Left kidney (tissue), 8 donors: ENCODE measurements at places on chromosomes 7 and 10. TPM values are rescaled to one million over a fixed set of nuclear protein-coding genes. Genes with fewer than 3 reads are reported as not detected.

NPM3 gene
- polyA plus RNA-seq = 49.1 TPM

DNA sequence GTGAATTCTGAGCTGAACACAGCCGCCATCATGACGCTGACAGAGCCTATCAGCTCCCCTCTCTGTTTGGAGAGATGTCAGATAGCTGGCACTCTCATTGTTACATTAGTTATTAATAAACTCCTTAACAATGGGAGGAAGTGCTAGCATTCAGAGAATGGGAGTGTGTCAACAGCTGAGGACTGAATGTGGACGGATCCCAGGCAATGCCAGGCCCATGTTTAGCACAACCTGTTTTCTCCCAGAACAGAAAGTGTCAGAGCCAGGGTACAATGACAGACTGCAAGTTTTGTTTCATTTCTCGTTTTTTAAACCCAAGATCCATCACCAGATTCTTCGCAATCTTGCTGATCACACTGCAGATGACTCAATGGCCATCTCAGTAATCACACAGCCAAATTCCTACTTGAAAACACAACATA, 99.6 kb downstream of the PRPF18 start:
- no peak for DNase-seq

OR6V1 gene
- polyA plus RNA-seq = not detected

NRCAM gene
- 27.3 TPM for polyA plus RNA-seq

C7orf57 gene
- 0.95 TPM for polyA plus RNA-seq

DNA sequence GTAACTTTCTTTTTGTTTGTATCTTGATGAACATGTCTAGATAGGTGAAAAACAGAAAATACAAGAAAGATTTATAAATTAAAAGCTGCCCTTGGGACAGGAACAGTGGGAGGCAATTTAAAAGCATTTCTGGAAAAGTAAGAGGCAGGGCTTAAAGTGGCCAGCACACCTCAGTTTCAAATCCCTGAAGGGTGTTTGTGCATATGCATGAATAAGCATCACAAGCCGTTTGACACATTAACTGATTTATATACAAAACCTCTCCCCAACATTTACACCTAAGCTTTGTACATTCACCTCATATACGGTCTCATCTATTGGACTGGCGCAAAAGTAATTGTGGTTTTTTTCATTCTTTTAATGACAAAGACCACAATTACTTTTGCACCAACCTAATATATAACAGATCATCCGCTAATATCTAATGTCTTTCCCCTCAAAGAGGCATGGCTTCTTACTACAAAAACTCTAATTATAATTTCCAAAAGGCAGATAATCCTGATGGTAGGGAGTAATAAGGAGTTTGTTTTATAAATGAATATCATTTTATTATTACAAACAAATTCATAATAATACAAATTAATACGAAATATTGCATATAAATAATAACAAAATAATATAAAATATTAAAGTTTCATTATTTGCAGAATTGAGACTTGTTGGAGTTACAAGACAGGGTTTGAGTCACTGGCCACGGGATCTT, 48.3 kb downstream of the LRGUK start:
- DNase-seq = no peak

IGFBP3 gene
- 62.6 TPM for polyA plus RNA-seq

- DNase-seq = no peak
These were observed 37.8 kb downstream of the MTPN start for GRCh38 chr7:135939261-135939812.

GRCh38 chr7:22364900-22365299, 7.9 kb upstream of the RAPGEF5 start:
- DNase-seq = no peak

DNA sequence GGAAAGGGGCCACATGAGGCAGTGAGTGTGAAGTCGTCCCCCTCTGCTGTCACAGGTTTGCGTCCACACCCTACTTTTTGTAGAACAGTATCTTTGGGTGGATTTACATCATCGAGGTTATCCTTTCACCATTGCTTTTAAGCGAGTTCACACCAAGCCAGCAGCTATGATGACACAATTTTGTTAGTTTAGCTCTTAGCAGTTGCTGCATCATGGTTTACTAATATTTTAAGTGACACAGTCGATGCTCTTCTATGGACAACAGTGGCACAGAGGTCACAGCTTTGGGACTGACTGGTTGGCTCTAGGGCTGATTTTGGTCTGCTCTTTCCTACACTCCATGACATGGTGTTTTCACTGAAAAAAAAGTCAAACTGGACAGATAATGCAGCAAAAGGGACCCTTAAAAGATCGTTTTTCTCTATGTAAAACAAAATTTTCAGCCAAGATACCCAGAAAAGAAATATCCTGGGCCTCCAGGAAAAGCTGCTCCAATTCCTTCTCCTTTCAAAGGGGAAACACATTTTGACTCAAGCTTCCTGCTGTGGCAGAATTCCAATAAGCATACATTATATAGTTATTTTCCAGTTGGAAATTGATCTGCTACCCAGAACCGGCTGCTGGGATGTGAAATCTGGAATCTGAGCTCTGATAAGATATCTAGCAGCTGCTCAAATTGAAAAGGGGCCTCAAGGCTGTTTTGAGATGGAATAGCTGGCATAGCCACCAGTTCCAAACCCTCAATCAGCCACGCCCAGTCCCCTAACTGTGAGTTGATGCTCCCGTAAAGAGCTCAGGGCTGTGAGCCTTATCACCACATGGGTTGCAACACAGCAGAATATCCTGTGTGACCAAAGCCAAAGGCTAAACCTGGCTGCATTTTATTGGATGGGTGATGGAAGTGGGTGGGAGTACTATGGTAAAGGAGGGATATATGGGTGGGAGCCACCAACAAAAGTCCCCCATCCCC, 114.2 kb downstream of the SMURF1 start:
- DNase-seq = no peak

DNA sequence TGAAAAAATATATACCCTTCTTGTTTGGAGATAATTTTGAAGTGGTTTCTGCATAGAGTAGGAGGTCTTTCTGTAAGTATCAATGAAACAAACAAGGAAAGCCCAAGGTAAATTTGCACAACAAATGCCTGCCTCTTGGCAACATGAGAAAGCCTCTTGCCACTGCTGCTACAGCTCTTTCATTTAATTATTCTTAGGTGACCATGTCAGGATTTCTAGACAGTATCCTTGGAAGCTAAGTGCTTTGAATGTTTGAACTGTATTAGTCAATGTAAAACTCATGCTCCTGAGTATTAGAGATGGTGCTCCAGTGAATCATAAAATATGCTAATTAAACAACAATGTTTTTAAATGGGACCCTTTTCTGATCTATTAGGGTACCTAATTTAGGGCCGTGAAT, 81.2 kb upstream of the ITGB1 start:
- DNase-seq = no peak

DNA sequence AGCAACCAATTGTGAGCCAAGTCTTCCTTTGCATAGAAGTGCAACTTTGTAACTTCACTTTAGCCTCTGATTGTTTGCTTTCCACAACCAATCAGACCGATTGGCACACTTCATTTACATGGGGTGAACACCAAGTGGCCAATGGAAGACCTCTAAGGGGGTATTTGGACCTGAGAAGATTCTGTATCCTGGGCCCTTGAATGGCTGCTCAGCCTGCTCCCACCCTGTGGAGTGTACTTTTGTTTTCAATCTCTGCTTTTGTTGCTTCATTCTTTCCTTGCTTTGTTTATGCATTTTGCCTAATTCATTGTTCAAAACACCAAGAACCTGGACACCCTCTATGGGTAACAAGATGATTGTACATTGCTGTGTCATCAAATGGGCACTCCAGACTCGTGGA, 385.7 kb upstream of the NRP1 start:
- no peak for DNase-seq

GRCh38 chr10:5540891-5541290, 16.1 kb downstream of the CALML3 start:
- DNase-seq = no peak

DNA sequence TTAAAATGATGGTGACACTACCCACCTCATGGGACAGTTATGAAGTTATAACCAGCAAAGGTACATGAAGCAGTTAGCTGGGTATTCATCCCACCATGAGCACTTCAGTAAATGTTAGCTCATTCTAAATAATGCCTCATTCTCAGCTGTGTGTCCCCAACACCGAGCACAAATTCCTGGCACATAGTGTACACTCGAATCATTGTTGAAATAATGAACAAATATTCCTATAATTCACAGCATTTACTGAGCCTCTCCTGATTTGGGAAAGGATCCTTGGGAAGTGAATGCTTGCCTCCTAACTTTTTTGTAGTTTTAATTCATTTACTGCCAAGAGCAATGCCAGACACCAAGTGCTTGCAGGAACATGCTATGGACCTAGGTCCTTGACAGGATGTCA, 235.2 kb downstream of the DGKI start:
- no peak for DNase-seq

WIPF3 gene
- 5.9 TPM for polyA plus RNA-seq

GPER1 gene
- polyA plus RNA-seq = 5.5 TPM

DNA sequence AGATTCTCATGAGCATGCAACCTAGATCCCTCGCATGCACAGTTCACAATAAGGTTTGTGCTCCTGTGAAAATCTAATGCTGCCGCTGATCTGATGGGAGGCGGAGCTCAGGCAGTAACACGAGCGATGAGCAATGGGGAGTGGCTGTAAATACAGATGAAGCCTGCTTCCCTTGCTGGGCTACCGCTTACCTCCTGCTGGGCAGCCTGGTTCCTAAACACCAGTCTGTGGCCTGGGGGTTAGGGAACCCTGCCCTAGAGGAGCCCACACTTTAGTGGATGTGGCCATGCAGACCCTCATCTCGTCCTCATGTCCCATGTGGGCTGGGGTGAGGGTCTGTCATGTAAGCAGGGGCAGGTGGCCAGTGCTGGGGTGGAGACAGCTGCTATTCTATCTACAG, 417.6 kb downstream of the GLRX3 start:
- no peak for DNase-seq

DNA sequence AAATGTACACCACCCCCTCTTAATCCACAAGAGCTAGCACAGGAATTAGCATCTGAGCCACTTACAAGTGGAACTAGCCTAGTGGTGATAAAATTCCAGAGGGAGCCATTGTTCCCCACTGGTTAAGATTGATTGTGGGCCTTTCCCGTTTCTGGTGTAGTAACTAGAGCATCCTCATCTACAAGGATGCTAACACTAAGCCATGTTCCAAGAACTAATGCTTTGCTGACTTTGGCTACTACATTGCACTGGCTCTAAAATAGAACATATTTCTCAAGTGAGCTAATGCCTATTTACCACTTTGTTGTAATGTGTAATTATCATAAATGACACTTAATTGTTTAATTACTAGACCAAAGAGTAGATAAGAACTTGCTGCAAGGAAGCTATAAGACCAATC, 143.7 kb downstream of the FZD1 start:
- DNase-seq = no peak

DNA sequence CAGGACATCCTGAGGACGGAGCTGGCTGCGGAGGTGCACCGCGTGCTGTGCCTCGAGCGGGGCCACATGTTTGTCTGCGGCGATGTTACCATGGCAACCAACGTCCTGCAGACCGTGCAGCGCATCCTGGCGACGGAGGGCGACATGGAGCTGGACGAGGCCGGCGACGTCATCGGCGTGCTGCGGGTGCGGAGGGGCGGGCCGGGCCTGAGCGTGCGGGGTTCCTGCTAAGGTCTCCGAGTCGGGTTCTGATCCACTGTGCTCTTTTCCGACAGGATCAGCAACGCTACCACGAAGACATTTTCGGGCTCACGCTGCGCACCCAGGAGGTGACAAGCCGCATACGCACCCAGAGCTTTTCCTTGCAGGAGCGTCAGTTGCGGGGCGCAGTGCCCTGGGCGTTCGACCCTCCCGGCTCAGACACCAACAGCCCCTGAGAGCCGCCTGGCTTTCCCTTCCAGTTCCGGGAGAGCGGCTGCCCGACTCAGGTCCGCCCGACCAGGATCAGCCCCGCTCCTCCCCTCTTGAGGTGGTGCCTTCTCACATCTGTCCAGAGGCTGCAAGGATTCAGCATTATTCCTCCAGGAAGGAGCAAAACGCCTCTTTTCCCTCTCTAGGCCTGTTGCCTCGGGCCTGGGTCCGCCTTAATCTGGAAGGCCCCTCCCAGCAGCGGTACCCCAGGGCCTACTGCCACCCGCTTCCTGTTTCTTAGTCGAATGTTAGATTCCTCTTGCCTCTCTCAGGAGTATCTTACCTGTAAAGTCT, 10.4 kb downstream of the ATG9B start:
- peak; percentile 79 for DNase-seq

GRCh38 chr7:94832051-94832450, 75.3 kb upstream of the PPP1R9A start:
- DNase-seq = no peak

GRCh38 chr7:4550117-4550516, 132.0 kb upstream of the FOXK1 start:
- DNase-seq = no peak

FGL2 gene
- polyA plus RNA-seq = 56.0 TPM

GRCh38 chr10:30166929-30167328, 107.5 kb upstream of the JCAD start:
- DNase-seq = no peak
